ENCODE measurements at places on chromosomes 5 and 9.

DNA sequence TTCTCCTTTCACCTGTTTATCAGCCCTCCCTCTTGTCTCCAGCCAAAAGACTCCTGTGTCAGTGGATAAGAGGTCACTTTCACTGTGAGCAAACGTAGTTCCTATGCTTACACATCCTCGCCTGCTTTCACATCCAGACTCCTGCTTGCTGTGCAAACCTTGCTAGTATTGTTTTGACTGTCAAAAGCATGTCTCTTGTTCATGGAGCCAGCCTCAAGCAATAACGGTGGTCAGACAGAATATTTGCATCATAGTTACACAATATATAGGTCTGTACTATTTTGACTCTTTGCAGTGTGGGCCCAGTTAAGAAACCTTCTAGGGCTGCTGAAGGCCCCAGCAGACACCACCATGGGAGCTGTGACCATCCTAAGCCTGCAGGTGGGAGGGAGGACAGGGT lies 420.0 kb downstream of the SEMA5A start:
- no peak for DNase-seq

- no peak for DNase-seq
Measured at GRCh38 chr5:108334225-108334624, 47.7 kb downstream of the FBXL17 start.

GRCh38 chr5:2588850-2589501 lies 162.5 kb downstream of the IRX2 start:
- no peak for DNase-seq

DNA sequence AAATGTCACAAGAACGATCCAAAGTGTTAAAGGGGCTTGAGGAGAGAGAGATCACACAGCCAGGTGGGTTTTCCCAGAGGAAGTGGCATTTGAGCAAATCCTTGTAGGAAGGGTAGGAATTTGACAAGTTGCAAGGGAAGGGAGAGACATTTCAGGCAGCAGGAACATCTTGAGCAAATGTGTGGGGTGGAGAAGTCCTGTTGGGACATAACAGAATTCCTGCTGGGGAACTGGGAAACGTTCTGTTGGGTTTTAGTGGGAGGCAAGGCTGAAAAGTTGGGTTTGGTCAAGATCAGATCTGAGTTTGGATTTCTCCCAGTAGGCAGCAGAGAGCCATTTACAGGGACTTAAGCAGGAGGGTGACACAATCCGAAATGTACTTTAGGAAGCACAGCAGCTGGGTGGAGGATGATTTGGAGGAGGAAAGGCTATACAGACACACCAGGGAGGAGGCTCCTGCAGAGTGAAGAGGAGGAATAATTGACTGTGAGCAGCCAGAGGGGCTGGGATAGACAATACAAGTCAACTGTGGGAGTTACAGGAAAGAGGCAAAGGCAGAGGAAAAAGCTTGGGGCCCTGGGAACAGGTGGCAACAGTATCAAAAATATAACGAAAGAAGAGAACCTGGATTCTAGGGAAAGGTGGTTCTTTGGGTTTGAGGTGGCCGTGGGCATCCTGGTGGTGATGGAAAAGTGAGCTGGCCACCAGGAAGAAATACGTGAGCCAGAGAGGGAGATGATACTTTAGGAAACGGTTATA lies 3.1 kb upstream of the ZSWIM6 start:
- no peak for DNase-seq

- DNase-seq: peak; percentile 71
Measured at GRCh38 chr5:148397968-148398595, 14.3 kb downstream of the FBXO38 start.

GRCh38 chr5:121462441-121462840 lies 389.2 kb upstream of the FTMT start:
- DNase-seq: no peak

- no peak for DNase-seq
Measured at GRCh38 chr9:110876929-110877328, 161.3 kb downstream of the LPAR1 start.

GRCh38 chr9:18516965-18517364 lies 43.0 kb downstream of the ADAMTSL1 start:
- no peak for DNase-seq

GRCh38 chr5:116520771-116521170 lies 53.9 kb downstream of the SEMA6A start:
- no peak for DNase-seq

- no peak for DNase-seq
Measured at GRCh38 chr5:756865-757345, 27.6 kb downstream of the ZDHHC11B start.

DNA sequence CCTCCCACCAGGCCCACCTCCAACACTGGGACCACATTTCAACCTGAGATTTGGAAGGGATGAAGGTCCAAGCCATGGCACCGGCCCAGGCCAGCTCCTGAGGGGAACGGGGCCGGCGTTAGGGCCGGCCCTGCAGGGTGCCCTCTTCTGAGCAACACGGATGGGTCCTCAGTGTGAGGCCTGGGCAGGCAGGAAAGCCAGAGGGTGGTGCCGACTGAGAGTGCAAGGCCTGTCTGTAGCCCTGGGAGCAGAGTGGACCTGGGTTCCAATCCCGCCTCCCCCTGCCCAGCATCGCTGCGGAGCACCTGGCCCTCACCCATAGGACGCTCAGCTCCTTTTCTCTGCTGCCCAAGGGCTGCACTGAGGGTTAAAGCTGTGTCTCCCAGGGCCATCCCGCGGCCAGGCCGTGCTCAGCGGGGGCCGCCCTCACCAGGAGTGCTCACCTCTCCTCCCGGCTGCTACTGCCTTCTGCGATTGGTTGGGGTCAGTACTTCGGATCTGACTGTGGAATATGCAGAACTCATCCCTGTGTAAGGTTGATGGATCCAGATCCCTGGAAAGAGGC lies 44.1 kb upstream of the FCN2 start:
- no peak for DNase-seq

- no peak for DNase-seq
Measured at GRCh38 chr5:6508931-6509330, 60.3 kb downstream of the UBE2QL1 start.

DNA sequence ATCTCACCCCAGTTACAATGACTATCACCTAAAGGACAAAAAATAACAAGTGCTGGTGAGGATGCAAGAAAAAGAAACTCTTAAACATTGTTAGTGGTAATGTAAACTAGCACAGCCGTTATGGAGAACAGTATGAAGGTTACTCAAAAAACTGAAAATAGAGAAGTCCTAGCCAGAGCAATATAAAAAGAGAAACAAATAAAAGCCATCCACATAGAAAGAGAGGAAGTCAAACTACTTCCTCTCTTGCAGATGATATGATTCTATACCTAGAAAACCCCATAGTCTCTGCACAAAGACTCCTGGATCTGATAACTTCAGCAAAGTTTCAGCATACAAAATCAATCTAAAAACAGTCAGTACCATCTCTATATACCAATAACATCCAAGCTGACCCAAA lies 221.5 kb upstream of the FAM174A start:
- peak; percentile 32 for DNase-seq

DNA sequence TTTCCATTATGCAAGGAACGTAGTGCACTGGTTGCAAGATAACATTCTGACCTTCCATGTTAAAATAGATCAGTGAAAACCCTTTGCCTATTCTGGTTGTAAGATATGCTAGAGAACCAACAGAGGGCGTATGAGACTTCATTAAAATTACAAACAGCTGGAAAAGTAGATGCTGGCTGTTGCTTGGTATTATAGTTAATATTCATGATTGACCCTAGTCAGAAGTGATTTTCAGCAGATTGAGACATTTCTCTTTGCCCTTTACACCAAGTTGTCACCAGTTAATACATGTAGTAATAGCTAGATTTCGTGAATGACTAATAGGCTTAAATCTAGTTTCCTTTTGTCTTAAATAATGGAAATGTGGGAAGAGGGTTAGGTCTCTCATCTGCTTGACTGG lies 13.8 kb upstream of the FGF18 start:
- DNase-seq: no peak

- DNase-seq: peak; percentile 42
Measured at GRCh38 chr5:178350361-178351220, 118.0 kb upstream of the PHYKPL start.

DNA sequence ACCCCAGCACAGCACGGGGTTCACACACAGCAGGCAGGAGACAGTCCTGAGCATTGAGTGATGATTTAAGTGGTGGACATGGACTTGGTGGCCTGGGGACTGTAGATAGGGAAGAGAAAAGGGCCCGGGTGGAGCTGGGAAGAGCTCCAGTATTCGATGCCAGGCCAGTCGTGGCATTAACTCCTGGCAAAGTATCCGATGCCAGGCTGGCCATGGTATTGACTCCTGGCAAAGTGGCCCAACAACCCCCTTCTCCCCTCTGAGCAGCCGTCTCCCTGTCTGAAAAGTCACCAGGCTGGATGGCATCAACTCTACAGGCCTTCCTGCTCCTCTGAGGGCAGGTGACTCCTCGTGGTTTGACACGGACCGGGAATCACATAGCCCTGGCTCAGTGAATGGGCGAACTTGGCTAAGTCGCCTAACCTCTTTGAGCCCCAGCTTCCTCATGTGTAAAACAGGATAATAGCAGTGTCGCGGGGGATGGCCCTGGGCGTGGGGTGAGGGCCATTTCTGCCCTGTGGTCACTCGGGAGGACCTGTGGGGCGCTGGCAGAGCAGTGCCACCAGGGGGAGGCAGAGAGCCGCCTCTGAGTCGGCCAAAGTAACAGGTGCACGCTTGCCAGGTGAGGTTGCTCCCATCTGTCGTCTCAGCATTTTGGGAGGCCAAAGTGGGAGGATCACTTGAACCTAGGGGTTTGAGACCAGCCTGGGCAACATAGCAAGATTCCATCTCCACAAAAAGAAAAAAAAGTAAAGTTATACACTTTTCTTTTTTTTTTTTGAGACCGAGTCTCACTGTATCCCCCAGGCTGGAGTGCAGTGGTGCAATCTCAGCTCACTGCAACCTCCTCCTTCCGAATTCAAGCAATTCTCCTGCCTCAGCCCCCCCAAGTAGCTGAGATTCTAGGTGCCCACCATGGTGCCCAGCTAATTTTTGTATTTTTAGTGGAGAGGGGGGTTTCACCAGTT lies 5.7 kb upstream of the SEC16A start:
- DNase-seq: peak; percentile 30

GRCh38 chr5:107342371-107342770 lies 328.4 kb downstream of the EFNA5 start:
- DNase-seq: no peak

GRCh38 chr5:179403426-179404147 lies 58.3 kb upstream of the ADAMTS2 start:
- no peak for DNase-seq

DNA sequence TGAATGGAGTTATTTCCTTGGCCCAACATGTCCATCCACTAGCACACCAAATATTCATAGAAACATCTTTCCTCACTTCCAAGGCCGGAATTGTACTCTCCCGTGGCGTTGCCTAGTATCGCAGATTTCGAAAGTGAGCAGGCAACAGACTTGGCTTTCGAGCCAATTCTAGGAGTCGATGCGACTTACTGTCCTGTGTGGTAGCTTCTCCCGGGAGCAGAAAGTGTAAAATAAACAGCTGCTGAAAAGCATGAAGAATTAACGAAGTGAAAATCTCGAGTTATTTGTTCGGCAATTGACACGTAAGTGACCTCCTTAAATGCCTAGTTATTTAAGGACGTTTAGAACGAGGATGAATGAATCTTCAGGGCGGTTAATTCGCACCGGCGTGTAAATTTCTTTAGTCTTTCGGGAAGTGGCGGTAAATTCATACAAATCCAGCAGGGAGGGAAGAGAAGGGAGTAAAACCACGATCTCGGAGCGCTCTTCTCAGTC lies 449 bp upstream of the PCSK5 start:
- DNase-seq: peak; percentile 37

DNA sequence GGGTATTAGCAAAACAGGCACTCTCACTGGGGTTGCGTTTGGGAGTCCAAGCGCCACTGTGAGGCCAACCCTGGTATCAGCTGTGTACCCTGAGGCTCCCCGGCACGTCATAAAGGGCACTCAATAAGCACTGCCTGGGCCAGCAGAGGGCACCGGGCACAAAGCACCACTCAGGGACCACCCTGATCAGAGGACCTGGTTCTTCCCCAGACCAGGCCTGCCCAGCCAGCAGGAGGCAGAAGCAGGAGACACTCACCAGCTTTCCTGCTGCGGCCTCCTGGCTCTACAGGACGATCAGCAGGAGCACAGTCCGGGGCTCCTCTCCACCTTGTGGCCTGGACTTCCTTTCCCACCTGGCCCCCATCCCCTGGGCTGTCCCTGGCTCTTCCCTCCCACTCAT lies 12.6 kb downstream of the MGAT1 start:
- peak; percentile 57 for DNase-seq

DNA sequence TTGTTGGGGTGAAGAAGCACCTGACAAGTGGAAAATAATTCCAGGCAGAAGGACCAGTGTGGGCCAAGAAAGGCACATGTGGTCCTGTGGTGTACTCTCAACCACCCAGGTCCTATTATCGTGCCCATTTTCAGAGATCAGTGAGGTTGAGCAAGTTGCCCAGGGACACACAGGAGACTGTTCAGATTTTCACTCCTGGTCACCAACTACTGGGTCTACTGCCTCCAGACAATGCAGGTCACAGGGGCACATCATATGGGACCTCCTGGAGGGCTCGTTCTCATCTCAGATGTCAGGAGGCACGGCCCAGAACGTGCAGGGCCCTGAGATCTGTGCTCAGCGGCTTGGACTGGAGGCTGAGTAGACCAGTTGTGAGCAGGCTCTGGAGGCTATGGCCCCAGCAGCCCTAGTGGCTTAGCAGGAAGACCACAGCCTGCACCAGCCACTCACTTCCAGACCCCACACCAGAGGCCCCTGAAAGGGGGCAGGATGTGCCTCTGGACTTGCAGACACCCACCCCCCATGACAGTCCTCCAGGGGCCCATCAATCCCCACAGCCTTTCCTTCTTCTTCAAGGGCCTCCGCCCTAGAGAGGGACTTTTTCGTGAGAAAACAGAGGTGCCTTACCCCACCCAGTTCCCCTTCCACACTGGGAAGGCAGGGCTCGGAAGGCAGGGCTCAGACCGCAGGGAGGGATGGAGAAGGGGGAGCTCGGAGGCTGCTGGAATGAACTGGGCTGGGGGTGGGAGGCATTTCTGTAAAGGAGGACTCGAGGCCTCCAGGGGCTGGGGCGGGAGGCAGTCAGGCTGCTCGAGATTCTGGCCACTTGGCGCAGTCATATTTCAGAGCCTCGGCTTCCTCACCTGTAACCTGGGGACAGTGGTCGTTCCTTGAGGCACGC lies 82.7 kb upstream of the NEURL1B start:
- no peak for DNase-seq

DNA sequence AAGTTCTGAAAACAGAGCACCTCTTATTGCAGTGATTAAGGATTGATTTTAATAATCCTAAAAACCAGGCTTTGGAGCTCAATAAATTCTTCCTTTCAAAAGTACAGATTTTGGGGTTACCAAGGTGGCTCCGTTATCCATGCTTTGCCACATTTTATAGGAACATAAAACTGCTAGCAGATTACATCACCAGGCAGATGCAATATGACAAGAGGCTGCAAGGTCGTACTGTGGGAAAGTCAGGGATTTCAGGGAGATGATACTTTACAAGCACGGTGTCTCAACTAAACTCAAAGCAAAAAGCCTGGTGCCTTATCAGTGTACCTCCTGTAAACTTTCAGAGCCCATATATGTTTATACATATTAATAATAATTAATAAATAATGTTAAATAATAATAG lies 28.6 kb downstream of the ADAMTSL1 start:
- DNase-seq: no peak
